ENCODE measurements at places on chromosomes 11 and 22. TPM values are rescaled to one million over a fixed set of nuclear protein-coding genes. Genes with fewer than 3 reads are reported as not detected.
A peak's percentile ranks its signal among the peaks of the same experiment; 100 is the strongest.

Gene SLC5A12
- not detected for total RNA-seq

Gene MN1
- 5.3 TPM for total RNA-seq

Gene OVOL1
- not detected for total RNA-seq

Gene DEFB131B
- not detected for total RNA-seq

Gene SAA1
- 7.1 TPM for total RNA-seq

Gene MS4A4A
- 13.4 TPM for total RNA-seq

Gene MS4A2
- total RNA-seq = 0.42 TPM

Gene RBMXL2
- not detected for total RNA-seq

Gene C11orf42
- not detected for total RNA-seq

Gene TEX12
- total RNA-seq = not detected

Gene CNGA4
- total RNA-seq = not detected

Gene NUDT8
- 106 TPM for total RNA-seq

Gene PLEKHB1
- 6.1 TPM for total RNA-seq

Gene NPAS4
- total RNA-seq = not detected

DNA sequence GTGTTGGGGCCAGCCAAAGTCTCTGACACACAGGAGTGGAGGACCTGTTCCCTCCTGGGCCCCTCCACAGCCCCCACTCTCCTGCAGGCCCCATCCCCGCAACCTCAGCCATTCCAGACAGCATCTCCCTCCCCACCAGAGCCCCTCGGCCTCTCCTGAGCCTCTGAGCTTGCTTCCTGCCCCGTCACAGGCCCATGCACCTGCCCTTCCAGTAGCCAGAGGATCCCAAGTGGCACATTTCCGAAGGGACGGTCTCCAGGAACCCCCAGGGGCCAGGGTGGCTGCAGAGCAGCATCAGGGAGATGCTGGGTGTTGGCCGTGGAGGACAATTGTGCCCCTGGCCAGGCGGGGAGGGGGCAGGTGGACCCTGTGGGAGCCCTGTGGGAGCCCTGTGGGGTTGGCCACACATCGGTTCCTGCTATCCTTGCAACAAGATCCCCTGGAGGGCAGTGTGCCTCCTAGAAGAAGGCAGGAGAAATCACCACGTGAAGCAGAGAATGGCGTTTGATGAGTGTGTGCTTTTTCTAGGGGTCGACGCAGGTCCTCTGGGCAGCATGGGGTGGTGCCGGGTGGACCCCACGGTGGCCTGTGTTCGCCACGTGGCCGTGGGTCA, 45.3 kb upstream of the PPARA start:
- no peak for DNase-seq

DNA sequence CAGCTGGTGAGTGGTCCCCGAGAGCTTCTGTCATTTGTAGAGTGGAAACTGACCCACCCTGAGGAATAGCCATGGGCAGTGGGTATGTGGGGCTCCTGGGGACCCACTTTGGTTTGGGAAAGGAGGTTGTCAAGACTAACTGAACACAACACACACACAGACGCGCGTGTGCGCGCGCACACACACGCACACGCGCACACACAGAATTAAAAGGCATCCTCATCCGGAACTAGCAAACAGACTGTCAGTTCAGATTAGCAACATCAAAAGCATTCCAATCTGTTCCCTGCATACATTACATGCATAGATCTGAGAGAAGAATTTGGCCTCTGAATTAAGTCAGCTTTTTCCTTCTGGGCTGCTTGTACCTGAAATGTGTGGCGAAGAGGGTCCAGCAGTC, 284.7 kb downstream of the ST3GAL4 start:
- no peak for DNase-seq

DNA sequence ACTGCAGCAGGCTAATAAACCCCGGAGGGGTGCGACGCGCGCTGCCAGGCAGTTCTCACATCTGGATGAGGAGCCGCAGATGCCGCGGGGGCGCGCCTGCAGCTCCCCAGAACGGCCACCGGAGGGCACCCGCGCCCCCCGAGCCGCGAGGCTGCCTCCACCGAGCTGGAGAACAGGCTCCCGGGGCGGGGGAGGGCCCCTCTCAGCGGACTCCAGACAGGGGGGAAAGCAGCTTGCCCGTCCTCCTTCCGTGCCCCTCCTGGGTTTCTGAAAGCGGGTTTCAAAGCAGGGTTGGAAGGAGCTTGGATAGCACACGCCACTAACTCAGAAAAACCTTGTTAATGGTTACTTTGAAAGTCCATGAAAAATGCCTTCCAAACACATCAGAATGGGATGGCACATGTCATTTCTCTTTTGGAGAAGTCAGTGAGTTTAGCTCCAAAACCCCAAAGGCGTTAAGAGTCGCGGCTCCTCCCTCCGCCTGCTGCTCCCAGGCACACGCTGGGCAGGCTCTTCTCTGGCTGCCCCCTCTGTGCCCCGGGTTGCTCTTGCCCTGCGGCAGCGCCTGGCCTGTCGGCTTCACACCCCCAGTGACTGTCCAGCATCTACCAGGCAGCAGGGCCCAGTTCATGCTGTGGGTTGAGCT, 317.8 kb downstream of the NTM start:
- peak; percentile 74 for DNase-seq

- DNase-seq = no peak
These were observed 76.2 kb upstream of the VPREB1 start for GRCh38 chr22:22168190-22168940.

DNA sequence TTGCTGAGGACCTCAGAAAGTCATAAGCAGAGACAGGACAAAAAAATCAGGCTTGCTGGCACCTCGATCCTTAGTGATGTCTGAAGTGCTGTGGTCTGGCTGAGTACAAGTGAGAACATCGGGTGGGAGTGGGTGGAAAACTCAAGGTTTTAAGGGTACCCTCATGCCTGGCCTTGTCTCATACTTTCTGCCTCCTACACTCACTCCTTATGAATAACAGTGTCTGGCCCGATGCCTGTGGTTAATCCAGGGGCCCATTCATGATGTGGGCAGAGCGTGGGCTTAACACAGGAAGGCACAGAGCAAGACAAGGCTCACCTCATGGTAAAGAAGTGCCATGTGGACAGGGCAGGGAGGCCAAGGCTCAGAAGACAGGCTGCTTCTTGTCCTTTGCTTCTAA, 11.0 kb upstream of the UCP3 start:
- DNase-seq = no peak

GRCh38 chr11:94539420-94539819, 4.3 kb upstream of the FUT4 start:
- no peak for DNase-seq

- no peak for DNase-seq
These were observed 222.0 kb downstream of the TMEM135 start for GRCh38 chr11:87259736-87260135.

GRCh38 chr11:45239733-45240132, 46.4 kb downstream of the SYT13 start:
- no peak for DNase-seq

- peak; percentile 88 for DNase-seq
These were observed 58.1 kb downstream of the CHRDL2 start for GRCh38 chr11:74672956-74673692.

GRCh38 chr22:44456661-44457412, 41.2 kb downstream of the RTL6 start:
- DNase-seq = no peak

DNA sequence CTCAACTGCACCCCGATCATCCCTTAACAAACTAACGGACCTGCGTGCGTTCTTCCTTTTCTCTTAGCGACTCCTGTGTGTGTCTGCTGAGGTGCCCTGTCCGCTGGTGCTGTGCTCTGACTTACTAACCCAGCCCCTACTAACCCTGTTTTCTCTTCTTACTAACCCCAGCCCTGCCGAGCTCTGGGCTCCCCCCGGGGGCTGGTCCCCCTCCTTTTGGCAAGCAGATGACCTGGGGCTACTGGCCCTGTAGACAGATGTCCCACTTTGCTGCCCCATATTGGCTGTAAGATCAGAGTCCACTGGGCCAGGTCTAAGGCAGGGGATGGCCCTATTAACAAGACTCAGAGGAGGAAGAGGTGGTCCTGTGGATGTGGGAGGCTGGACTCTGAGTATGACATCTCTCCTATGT, 14.7 kb downstream of the MIAT start:
- peak; percentile 40 for DNase-seq

- DNase-seq = no peak
These were observed 35.6 kb downstream of the SERPINH1 start for GRCh38 chr11:75597636-75598035.

DNA sequence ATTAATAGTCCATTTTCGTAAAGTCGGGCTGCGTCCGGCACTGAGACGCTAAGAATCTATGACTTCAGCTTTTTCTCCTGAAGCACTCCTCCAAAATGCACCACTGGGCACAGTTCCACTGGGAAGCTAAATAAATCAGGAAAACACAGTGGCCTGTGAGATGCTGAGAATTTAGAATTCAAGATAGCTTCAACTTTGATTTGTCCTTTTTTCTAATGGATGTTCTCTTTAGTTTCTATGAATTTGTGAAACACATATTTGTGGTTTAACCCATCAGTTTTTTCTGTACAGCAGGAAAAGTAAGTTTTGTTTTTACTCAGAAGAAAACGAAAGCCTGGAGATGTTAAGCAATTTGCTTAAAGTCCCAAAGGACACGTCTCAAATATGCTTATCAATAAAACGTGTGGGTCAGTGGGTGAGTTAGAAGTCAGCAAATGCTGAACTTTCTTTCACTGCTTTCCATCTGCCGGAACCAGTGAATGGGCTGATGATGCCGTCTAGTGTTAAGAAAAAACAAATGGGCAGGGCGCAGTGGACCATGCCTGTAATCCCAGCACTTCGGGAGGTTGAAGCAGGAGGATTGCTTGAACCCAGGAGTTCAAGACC, 40.7 kb upstream of the CLMP start:
- DNase-seq = no peak

DNA sequence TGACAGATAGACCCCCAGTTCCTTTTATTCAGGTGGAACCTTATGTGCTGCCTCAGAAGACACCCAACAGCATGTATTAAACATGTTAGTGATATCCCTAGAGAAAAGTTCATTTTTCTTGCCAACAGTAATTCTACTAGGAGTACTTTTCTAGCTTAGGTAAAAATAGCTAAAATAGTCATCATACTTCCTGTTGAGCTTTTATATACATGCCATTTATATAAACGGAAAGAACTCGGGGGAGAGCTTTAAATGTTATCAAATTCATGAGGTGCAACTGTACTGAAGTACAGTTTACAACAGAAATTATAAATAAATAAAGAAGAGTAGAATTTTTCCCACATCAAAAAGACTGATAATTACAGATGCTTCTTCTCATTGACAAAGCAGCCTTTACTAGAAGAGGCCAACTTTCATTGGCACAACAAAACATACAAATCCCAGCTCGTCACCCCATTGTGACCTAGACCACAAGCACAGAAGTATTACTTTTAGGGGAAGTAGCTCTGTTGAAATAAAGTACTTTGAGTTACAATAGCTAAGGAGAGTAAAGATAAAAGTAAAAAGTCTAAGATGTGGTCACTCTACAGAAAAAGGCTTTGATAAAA, 59.1 kb upstream of the POU2AF2 start:
- no peak for DNase-seq

- no peak for DNase-seq
These were observed 3.6 kb downstream of the CLCF1 start for GRCh38 chr11:67369801-67370284.

DNA sequence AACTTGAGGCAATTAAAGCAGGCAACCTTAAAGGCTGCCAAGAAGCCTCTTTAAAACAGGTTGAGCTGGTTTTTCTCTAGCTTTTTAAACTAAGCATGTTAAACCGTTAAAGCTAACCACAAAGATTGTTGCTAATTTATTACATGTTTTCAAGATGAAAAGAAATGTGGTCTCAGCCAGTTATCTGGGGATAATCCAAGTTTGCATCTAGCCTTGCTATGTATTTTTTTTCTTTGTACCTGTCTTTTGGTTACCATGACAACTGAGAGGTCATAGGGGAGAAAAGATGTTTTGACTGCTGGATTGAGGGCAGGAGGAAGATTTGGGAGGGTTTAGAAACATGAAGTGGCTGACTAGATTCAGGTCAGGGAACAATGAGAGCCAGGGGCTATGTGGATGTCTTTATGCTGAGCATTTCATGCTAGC, 19.2 kb upstream of the PGM2L1 start:
- no peak for DNase-seq

GRCh38 chr22:49575703-49576081, 252.0 kb downstream of the BRD1 start:
- no peak for DNase-seq

- DNase-seq = no peak
These were observed 2.4 kb downstream of the WNT11 start for GRCh38 chr11:76203937-76204336.

DNA sequence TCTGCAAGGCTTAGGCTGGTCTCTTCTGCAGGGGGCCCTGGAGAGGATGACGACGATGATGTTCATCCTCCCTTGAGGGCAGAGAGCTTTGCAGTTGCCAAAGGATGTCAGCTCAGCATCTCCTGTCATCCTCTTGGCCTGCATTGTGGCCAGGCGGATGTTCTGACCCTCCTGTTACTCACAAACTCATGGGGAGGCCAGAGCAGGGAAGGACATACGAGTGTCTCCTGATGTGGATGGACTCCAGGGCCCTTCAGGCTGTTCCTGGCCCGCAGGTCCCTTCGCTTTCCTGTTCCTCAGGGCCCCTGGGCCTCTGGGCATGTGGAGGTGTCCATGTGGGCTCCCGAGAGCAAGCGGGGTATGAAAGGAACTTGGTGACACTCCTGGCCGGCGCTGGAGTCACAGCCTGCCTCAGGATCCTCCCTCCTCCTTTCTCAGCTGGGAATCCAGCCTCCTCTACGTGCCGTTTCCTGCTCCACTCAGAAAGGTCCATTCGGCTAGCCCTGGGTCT, 8.5 kb downstream of the ADORA2A start:
- peak; percentile 38 for DNase-seq

GRCh38 chr11:75813622-75814039, 1.4 kb upstream of the UVRAG start:
- DNase-seq = no peak

- DNase-seq = peak; percentile 38
These were observed 297.1 kb downstream of the ETS1 start for GRCh38 chr11:128290106-128290840.

- no peak for DNase-seq
These were observed 15.0 kb downstream of the POU2F3 start for GRCh38 chr11:120254788-120255518.

DNA sequence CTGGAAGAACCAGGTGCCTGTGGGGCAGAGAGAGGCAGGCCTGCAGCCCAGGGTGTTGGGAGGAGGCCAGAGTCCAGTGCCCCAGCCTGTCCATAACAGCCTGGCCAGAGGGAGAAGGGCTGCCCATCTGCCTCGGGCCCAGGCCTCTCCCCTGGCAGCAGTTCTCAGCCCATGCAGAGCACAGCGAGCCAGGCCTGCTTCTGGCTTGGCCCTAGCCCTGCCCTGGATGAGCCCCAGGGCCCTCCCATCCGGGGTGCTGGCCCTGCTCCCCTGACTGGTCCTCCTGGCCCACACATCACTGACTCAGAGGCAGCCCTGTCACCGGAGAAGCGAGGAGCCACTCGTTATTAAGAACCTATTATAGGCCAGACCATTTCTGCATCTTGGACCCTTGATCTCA, 19.7 kb upstream of the MYRF start:
- DNase-seq = peak; percentile 56

DNA sequence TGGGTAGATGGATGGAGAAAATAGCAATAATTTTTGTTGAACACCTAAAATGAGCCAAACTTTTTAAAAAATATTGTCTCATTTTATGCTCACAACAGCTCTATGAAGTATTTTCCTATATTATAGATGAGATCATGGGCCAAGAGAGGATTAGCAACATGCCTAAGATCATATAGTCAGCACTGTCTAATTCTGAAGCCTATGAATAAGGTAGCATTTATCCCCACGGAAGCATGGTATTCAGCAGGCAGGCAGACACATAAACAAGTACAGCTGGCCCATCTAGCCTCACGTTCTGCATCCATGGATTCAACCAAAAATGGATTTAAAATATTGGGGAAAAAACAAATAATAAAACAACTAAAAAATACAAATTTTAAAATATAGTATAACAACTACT, 21.9 kb upstream of the RAB30 start:
- no peak for DNase-seq

Data from left ventricle myocardium superior (tissue), 1 donor.